ENCODE measurements at places on chromosomes 7 and 10.

- no peak for DNase-seq
- H3K27me3 ChIP-seq = no peaks in the 10 kb centered on the region
- H3K27ac ChIP-seq = no peak overlapping the region
- H3K4me3 ChIP-seq = no peak overlapping the region
Observed at GRCh38 chr7:80240265-80241025, 105.8 kb downstream of the GNAI1 start.

DNA sequence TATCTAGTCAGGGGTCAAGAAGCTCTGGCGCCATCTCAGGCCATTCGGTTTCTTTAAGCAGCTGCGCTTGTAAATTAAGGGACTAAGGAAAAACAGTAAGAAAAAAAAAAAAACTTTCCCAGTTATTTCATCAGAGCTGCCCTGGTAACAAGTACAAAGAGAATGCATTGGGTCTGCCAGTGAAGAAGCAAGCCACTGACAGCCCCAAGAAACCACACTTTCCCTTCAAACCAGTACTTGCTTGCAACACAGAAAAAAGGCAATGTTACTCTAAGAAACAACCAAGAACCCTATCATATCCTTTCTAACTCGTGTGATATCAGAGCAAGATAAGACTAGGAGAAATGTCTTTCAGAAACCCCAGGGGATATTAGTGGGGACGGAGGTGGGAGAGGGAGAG lies 40.6 kb upstream of the AOAH start:
- no peaks in the 10 kb centered on the region for H3K36me3 ChIP-seq
- H3K27me3 ChIP-seq = no peaks in the 10 kb centered on the region
- no peaks in the 10 kb centered on the region for H3K4me1 ChIP-seq
- H3K4me3 ChIP-seq = no peak overlapping the region

DNA sequence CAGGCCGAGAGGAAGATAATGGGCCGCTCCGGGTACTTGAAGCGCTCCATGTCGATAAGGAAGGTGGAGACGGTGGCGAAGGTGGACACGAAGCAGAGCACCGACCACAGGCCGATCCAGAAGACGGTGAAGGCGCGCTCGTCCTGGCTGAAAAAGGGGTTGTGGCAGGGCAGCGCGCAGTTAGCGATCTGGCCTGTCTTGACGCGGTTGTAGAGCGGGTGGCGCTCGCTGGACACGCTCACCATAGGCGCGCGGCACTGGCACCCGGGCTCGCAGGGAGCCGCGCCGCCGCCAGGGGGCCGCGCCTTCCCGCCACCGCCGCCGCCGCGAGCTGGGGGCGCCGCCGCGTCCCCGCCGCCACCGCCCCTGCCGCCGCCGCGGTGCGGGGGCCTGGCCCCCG lies 1.6 kb downstream of the FZD8 start:
- H3K27me3 ChIP-seq = no peaks in the 10 kb centered on the region
- H3K27ac ChIP-seq = peak overlapping the region; percentile 65
- H3K36me3 ChIP-seq = no peaks in the 10 kb centered on the region
- H3K4me3 ChIP-seq = peak overlapping the region; percentile 73
- DNase-seq = no peak
- peaks cover 6% of the 10 kb centered on the region for H3K4me1 ChIP-seq

DNA sequence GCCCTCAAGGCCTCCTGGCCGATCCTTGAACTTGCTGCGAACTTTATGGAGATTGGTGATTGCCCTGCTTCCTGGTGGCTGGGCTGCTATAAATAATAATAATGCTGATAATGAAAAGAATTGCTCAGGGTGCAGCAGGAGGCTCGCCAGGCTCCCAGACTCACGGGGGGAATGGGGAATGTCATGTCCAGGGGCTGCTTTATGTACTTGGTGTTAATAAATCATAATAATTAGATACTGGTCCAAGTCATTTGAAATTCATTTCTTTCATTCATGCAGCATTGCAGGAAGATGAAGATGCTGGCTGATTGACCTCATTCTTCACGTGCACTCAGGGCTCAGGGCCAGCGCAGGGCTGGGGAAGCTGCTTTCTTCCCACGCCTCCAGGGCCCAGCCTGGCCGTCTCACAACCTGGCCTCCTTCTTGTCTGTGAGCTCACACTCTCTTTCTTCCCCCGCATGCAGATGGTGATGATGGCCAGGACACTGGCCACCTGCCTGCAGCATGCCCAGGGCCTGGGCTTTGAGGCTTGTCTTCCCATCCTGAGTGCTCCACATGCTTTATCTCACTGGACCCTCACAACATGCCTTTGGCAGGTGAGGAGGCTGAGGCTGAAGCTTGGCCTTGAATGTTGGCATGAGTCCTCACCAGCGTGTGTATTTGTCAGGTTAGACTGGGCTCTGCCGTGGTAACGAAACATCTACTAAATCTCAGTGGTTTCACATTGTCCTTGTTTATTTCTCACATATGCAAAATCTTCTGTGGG lies 138.4 kb upstream of the TNS3 start:
- no peak overlapping the region for H3K27ac ChIP-seq
- H3K36me3 ChIP-seq = no peaks in the 10 kb centered on the region
- no peak for DNase-seq
- no peaks in the 10 kb centered on the region for H3K27me3 ChIP-seq
- no peak overlapping the region for H3K4me3 ChIP-seq

- DNase-seq = no peak
- H3K36me3 ChIP-seq = no peaks in the 10 kb centered on the region
- H3K27ac ChIP-seq = peak overlapping the region; percentile 56
- no peak overlapping the region for H3K4me3 ChIP-seq
- peaks cover 13% of the 10 kb centered on the region for H3K4me1 ChIP-seq
Observed at GRCh38 chr10:110067960-110068770, 60.4 kb downstream of the ADD3 start.

GRCh38 chr10:59644841-59645240 lies 64.8 kb downstream of the SLC16A9 start:
- H3K27ac ChIP-seq = no peak overlapping the region
- H3K36me3 ChIP-seq = no peaks in the 10 kb centered on the region
- DNase-seq = no peak
- peaks cover 15% of the 10 kb centered on the region for H3K4me1 ChIP-seq

GRCh38 chr7:149292462-149292823 lies 30.4 kb downstream of the ZNF783 start:
- no peak for DNase-seq
- H3K36me3 ChIP-seq = peaks cover 41% of the 10 kb centered on the region
- H3K27ac ChIP-seq = no peak overlapping the region
- no peaks in the 10 kb centered on the region for H3K27me3 ChIP-seq

DNA sequence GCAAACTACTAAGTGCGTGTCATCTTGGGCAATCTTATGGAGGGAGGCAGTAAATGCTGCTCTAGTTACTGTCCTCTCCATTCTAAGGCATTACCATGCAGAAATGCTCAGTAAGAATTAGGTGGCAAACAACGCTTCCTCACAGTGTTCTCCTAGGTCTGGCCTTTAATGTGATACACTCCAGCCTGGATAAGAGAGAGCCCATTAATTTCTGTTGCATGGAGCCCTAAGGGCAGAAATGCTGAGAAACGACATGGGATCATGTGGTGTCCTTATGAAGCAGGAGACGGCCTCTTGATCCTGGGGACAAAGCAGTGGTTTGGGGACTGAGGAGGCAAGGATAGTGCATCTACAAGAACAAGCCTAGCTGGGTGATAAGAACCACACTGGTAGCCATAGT lies 44.0 kb downstream of the SLC25A13 start:
- no peak for DNase-seq
- no peak overlapping the region for H3K4me3 ChIP-seq
- H3K4me1 ChIP-seq = no peaks in the 10 kb centered on the region
- H3K27me3 ChIP-seq = no peaks in the 10 kb centered on the region
- H3K27ac ChIP-seq = no peak overlapping the region

GRCh38 chr10:8221451-8221850 lies 167.0 kb downstream of the GATA3 start:
- H3K36me3 ChIP-seq = no peaks in the 10 kb centered on the region
- H3K4me1 ChIP-seq = no peaks in the 10 kb centered on the region
- DNase-seq = no peak
- H3K27ac ChIP-seq = no peak overlapping the region
- H3K4me3 ChIP-seq = no peak overlapping the region

- no peak for DNase-seq
- H3K36me3 ChIP-seq = no peaks in the 10 kb centered on the region
- no peak overlapping the region for H3K27ac ChIP-seq
Observed at GRCh38 chr7:128200376-128200775, 40.7 kb upstream of the LEP start.

DNA sequence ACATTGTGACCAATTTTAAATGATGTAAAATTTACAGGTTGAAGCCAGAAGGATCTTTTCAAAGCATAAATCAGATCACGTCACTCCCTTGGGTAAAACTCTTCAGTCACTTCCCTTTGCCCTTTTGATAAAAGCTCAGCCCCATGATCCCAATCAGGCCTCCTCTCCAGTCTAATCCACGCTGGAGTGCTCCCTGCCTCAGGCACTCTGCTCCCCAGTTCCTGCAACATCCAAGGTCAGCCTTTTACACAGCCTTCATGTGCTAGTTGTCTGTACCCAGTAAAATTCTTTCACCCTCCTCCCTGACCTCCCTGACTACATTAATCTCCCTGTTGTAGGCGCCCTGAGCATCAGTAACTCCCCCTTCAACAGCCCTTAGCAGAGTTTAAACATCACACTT lies 14.1 kb downstream of the ELMO1 start:
- no peak overlapping the region for H3K27ac ChIP-seq
- H3K36me3 ChIP-seq = no peaks in the 10 kb centered on the region
- no peaks in the 10 kb centered on the region for H3K27me3 ChIP-seq

DNA sequence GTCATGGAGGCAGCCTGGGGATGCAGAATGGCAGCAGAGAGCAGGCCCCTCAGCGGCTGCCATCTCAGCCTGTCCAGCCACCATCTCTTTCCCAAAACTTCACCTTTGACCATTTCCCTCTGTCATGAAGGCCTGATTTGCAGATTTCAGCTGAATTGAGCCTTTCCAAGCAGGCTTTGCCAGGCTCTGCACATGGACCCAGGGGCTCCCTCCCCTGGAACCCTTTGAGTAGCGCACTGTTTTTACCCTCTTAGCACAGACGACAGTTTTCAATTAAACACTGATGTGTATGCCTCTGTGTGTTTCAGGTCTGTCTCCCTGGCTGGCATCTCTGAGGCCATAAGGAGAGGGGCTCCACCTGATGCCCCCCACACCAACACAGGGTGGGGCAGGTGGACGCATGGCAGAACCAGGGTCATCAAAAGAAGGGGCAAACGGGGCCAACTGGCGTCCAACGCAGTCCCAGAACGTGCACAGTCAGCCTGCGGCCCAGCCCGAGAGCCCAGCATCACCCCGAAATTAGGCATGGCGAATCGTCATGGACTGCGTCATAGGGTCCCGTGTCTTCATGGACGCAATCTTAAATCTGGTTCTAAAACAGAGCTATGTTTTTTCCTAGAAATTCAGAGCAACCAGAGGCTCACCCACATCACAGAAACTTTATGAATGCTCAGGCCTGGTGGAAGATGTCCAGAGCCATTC lies 185.0 kb upstream of the TCERG1L start:
- DNase-seq = no peak
- H3K27me3 ChIP-seq = no peaks in the 10 kb centered on the region
- no peak overlapping the region for H3K4me3 ChIP-seq
- H3K4me1 ChIP-seq = no peaks in the 10 kb centered on the region
- no peak overlapping the region for H3K27ac ChIP-seq
- H3K36me3 ChIP-seq = no peaks in the 10 kb centered on the region

- DNase-seq = no peak
- no peaks in the 10 kb centered on the region for H3K4me1 ChIP-seq
- H3K27ac ChIP-seq = no peak overlapping the region
- no peaks in the 10 kb centered on the region for H3K27me3 ChIP-seq
- H3K36me3 ChIP-seq = peaks cover 66% of the 10 kb centered on the region
Observed at GRCh38 chr7:92044940-92045339, 89.3 kb downstream of the CYP51A1 start.

GRCh38 chr10:134247-135131 lies 766 bp upstream of the ZMYND11 start:
- no peaks in the 10 kb centered on the region for H3K27me3 ChIP-seq
- peaks cover 3% of the 10 kb centered on the region for H3K4me1 ChIP-seq
- H3K4me3 ChIP-seq = peak overlapping the region; percentile 97
- peak overlapping the region; percentile 86 for H3K27ac ChIP-seq
- no peak for DNase-seq
- no peaks in the 10 kb centered on the region for H3K36me3 ChIP-seq

- peak; percentile 54 for DNase-seq
- no peaks in the 10 kb centered on the region for H3K36me3 ChIP-seq
- no peaks in the 10 kb centered on the region for H3K27me3 ChIP-seq
- H3K4me3 ChIP-seq = no peak overlapping the region
- peak overlapping the region; percentile 33 for H3K27ac ChIP-seq
Observed at GRCh38 chr10:77374189-77374656, 263.4 kb downstream of the KCNMA1 start.

- no peak overlapping the region for H3K4me3 ChIP-seq
- H3K4me1 ChIP-seq = no peaks in the 10 kb centered on the region
- H3K27ac ChIP-seq = no peak overlapping the region
- no peak for DNase-seq
Observed at GRCh38 chr7:70830060-70830395, 301.9 kb upstream of the GALNT17 start.

DNA sequence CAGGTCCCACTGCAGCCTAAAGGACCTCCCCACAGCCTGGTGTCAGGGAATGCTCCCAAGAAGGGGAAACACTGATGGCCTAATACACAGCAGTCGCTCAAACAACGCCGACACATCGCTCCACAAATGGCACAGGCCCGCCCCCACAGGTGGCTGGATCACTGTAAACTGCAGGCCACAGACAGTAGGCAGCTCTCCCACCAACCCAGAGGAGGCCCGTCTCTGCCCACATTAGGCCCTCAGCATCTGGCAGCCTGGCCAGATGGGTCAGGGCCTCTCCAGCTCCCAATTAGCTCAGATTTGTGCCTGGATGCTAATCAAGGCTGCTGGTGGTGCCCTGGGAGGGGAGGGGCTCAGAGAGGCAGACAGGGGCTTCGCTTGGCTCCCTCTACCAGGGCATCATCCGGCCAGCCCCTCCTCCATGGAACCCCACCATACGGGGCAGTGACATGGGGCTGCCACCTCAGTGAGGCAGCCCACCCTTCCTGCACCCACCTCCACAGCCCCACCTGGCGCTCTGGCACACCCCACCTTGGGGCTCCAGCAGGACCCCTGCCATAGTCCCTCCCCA lies 42.7 kb downstream of the CAMK2B start:
- H3K4me3 ChIP-seq = no peak overlapping the region
- H3K36me3 ChIP-seq = no peaks in the 10 kb centered on the region
- H3K4me1 ChIP-seq = no peaks in the 10 kb centered on the region
- no peaks in the 10 kb centered on the region for H3K27me3 ChIP-seq

GRCh38 chr7:36967387-36967786 lies 243.1 kb upstream of the AOAH start:
- H3K4me3 ChIP-seq = no peak overlapping the region
- no peaks in the 10 kb centered on the region for H3K36me3 ChIP-seq

DNA sequence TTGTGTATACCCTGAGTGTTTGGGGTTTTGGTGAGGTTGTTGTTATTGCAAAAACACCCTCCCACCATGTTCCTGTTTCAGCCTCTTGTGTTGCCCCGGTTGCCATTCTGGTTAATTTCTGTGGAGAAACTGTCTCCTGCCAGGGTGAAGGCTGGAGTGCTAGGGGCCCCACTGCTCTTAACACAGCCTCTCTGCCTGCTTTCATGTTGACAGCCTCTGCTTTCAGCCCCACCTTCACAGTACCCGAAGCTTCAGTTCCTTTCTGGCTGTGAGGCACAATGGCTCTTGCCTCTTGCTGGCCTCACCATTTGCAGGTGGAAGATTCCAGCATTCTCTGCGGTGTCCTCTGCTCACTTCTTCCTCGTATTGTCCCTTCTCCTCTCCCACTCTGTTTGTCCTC lies 19.2 kb downstream of the SLC18A2 start:
- H3K27me3 ChIP-seq = no peaks in the 10 kb centered on the region
- H3K36me3 ChIP-seq = no peaks in the 10 kb centered on the region
- H3K4me3 ChIP-seq = no peak overlapping the region
- no peak for DNase-seq
- no peak overlapping the region for H3K27ac ChIP-seq
